ENCODE measurements at places on chromosomes 1 and 21.

DNA sequence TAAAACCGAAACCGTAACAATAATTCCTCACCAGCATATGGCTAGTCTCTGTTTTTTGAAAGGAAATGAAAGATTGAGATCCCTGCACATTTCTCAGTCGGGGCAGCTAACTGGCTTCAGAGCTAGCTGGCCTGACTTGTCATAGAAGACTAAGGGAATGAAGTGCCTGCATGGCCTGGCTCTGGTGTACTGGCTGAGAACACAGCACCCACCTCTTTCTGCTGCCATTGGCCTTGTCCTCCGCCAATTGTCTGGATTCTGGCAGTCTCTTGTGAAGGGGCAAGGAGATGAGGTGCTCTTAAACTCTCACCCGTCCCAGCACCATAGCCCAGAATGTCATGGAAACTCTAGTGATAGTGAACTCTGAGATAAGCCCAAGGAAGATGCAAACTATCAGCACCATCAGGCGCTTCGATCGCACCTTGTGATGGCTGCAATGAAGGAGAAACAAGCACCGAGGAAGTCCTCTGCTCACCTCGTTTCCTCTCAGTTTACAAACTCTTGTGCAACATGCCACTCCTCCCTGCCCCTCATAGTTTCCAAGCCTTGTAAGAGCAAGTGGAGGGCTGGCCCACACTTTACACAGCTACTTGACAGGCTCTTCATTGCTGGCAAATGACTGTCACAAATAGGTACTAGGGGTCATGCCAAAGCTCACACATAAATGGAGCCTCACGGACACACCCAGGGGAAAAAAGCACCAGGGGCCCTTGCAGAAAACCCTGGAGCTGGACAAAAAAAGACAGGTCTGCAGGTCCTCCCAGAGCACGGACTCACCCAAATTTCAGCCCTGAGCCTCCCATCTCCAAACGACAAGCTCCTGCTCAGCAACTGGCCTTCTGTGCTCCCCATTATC, 16.4 kb downstream of the INPP5B start:
- no peak for DNase-seq

GRCh38 chr1:172122381-172122780, 281.1 kb downstream of the DNM3 start:
- DNase-seq, result no peak

DNA sequence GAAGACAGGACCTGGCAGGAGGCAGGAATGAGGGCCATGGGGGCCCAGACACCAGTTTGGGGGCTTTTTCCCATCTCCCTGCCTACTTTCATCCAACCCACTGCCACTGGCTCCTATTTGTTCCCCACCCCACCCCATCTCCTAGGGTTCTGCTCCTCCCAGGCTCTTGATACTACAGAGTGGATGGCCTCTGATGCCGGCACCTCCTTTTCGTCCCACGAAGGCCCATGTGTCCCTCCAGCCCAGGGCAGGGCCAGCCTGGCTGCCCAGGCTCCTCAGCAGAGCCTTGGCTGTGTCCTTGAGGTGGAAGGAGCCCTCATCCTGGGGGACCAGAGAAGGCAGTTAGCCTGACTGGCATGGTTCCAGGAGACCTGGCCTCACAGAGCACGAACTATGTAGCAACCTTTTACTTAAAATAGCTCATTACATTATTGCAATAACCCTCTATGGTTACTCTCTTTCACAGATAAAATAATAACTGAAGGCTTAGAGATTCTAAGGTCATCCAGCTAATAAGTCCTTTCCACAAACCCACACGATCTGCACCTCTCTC, 3.5 kb downstream of the POMGNT1 start:
- no peak for DNase-seq

DNA sequence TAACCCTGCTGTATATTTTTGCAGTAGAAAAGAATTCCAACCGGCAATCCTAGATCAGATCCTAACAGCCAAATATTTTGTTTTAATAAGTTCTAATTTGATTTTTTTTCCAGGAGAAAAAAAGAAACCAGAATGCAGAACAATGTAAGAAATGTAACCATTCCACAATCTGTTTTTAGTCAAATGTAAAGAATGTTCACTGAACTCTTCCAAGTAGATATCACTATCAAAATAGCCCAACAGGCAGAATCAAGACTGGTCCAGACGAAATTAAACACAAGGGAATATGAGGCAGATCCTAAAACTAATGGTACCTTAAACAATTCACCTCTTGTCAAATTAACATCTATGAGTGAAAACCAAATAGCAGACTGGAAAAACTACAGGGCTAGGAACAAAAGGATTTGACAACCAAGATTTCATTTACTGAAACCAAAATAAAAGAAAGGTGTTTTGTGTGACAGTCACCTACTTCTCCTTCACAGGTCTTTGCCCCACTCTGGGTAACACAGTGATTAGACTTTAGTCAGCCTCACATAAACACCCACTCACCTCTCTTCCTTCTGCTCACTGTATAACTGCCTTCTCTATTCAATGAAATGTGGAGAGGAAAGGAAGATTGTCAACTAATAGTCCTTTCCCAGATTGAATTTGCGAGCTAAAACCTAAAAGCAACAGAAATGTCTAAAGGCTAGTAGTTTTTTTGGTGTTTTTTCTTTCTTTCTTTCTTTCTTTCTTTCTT, 137.9 kb downstream of the FAF1 start:
- no peak for DNase-seq

GRCh38 chr1:39034114-39034654, 8.0 kb downstream of the NDUFS5 start:
- DNase-seq, result no peak

DNA sequence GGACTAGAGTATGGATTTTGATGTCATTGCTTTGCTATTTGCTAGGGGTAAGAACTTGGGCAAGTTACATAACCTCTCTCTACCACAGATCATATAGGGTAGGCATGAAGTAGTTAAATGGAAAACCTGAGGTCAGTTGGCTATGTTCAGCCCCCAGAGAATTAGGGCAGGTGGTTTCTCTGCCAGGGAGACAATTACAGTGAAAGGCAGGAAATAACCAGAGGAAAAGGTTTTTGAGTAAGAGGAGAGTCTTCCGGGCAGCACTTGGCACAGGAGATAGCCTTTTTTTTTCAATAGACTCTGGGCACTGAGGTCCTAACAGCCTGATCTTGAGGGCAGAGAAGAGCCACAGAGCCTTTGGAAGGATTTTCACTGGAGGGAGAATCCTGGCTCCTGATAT, 16.7 kb upstream of the SERBP1 start:
- DNase-seq, result no peak

DNA sequence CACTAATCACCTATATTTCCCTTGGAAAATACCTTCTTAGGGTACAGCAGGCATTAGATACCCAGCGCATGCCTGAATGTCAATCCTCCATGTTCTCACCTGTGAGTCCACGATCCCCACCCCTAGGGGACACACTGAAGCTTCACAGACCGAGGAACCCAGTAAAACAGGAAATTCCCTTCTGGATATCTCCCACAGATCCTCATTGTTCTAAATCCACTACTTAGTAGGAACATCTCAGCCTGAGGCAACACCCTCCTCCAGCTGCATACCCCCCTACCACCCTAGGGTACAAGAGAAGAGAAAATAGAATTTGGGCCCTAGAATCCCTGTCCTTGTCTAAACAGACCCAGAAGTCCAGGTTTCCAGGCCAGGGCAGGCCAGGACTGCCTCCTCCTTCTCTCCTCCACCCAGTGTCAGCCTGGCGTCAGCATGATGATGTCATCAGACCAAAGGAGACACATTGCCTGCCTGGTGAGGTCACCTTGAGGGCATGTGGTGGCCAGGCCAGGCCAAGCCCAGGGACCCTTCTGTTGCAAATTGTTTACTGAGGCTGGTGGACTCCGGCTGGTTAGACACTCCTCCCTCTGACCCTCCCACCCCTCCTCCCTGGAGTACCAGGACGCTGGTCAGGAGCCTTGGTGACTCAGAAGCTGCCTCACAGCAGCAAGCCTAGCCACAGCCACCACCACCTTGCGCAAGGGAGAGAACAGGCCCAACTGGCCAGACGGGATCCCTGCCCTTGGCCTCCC, 6.2 kb downstream of the NECTIN4 start:
- no peak for DNase-seq

- no peak for DNase-seq
Observed at GRCh38 chr1:6948861-6949260, 163.6 kb downstream of the CAMTA1 start.

- DNase-seq, result no peak
Observed at GRCh38 chr1:34055818-34056217, 109.2 kb downstream of the CSMD2 start.

GRCh38 chr1:219529116-219529515, 83.8 kb downstream of the ZC3H11B start:
- DNase-seq, result no peak

DNA sequence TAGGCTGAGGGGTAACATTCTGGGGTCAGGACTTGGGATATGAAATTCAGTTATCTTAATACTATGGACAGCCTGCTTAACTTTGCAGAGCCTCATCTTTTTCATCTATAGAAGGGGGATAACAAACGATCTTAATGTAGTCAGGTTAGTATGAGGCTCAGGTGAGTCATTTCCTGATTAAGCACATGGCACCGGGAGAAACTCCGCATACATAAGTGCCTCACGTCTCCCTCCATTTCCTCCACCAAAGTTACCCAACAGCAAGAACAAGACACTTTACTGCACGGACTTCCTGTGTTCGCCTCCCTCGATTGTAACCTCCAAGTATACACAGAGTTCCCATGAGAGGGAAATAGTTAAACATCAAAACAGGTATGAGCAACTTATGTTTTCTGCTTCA, 112.7 kb upstream of the COA6 start:
- no peak for DNase-seq

DNA sequence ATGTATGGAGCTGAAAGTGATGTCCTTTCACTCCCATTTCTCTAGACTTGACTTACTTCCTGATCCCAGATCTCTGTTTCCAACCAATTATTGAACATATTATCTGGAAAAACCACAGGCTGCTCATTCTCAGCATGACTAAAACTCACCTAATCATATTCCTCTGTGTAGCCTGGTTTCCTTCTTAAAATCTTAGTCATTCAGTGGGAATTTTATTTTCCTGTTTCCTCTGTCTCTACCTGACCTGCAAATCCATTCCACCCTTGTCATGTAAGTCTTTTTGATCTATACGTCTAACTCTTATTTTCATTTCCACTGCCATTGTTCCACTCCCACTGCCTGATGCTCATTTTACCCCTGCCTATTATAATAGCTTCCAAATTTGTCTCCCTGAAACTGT, 67.9 kb upstream of the APOBEC4 start:
- DNase-seq, result no peak

DNA sequence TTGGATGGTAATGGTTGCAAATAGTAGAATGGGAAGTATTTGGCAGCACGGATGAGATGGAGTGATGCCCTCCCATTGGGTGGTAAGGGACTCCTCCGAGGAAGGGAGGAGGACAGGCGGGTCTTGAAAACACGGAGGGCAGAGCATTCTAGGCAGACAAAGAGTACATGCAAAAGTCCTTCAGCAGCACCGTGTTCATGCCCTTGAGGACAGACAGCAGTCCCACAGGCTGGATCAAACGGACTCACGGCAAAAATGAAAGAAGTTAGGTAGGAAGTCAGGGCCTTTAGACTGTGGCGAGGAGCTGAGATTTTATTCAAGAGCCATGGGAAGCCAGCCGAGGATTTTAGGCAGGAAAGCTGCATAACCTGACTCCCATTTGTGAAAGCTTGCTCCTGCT, 253.9 kb downstream of the RHOU start:
- DNase-seq, result no peak

DNA sequence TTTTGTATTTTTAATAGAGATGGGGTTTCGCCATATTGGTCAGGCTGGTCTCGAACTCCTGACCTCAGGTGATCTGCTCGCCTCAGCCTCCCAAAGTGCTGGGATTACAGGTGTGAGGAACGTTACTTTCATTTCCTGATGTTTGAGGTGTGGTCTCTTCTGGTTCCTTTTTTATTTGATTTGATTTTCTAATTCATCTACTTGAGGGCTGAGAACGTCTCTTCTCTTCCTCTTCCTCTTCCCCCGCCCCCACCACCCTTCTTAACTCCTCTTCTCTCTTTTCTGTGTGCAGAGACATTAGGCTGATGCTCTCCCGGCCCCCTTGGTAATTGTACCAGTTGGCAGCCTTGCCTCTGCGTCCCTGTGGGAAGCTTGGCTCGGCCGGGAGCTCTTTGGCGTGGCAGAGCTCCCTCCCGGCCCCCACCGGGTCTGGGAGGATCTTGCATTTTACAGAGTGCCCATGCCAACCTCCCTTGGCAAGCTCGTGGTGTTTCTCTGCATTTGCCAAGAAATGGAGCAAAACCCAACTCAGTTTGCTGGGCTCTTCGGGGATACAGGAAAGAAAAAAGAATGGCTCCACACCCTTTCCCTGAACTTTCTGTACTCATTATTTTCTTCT, 19.9 kb downstream of the CRYAA start:
- no peak for DNase-seq

GRCh38 chr1:108149796-108150467, 50.2 kb downstream of the SLC25A24 start:
- no peak for DNase-seq

DNA sequence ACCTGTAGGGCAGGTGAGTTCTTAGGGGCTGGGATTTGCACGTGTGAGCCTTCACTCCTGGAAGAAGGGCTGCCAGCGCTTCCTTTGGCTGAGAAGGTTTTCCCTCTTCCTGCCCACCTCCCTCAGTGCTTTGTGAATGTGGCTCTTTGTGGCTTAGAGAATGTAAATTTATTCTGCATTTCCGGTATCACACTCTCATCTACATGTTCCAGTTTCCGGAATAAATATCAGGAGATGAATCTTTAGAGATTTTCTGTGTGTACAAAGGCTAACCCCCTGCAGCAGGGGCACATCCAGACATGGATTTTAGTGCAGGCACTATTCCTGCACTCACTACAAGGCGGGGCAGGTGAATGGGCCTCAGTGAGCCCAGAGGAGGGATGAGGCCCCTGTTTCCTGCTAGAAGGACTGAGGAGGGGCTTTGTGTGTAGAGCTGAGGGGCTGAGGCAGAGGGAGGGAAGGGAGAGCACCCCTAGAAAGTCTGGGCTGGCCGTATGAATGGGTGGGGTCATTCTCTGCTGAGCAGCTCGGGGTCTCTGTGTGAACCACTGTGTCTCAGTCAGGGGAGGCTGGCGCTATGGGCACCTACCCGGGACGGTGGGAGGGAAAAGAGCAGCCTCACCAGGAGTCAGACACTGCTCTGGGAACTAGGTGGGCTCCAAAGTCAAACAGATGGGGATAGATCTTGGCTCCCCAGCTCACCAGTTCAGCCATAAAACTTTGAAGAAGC, 207.5 kb downstream of the MATN1 start:
- DNase-seq, result no peak

- no peak for DNase-seq
Observed at GRCh38 chr1:231705806-231706760, 79.5 kb downstream of the DISC1 start.

DNA sequence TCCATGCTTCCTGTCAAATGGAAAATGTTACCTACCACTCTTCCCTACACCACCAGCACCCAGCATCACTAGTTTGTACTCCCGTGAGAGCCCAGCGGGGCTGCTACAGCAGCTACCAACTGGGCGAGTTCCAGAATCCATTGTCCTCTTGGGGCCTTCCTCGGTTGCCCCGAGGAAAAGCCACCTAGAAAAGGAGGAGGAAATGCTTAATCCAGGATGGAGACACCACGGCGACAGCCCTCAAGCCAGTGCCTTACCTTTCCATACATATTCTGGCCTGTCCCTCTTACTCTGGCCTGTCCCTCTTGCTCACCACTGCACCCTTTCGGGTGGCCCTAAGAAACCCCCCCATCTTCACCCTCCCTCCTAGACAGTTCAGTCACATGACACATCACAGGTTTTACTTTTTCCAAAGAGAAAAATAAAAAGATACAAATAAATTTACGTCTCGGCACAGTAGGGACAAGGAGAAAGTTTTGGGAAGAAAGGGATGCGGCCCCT, 478 bp downstream of the RIT1 start:
- no peak for DNase-seq
